Astrocyte (in vitro differentiated cells and primary cell): ENCODE measurements at places on chromosomes 6 and 20. TPM values are rescaled to one million over a fixed set of nuclear protein-coding genes. Genes with fewer than 3 reads are reported as not detected.

- no peak overlapping the region for H3K4me3 ChIP-seq
- no peaks in the 10 kb centered on the region for H3K27me3 ChIP-seq
- H3K27ac ChIP-seq = no peak overlapping the region
- no peaks in the 10 kb centered on the region for H3K36me3 ChIP-seq
- DNase-seq = peak; percentile 42
These were observed 92.4 kb downstream of the RTN4IP1 start for GRCh38 chr6:106536851-106537250.

MCCD1 gene
- not detected in 2 replicates for total RNA-seq

GRCh38 chr20:10659651-10660601, 13.9 kb downstream of the JAG1 start:
- H3K36me3 ChIP-seq = peaks cover 48% of the 10 kb centered on the region
- DNase-seq = no peak
- no peaks in the 10 kb centered on the region for H3K27me3 ChIP-seq
- peaks cover 17% of the 10 kb centered on the region for H3K4me1 ChIP-seq
- peak overlapping the region; percentile 9 for H3K27ac ChIP-seq
- H3K4me3 ChIP-seq = no peak overlapping the region

ESR1 gene
- total RNA-seq = 0.05 TPM in 2 replicates
